ENCODE measurements at places on chromosomes 2 and 18. TPM values are rescaled to one million over a fixed set of nuclear protein-coding genes. Genes with fewer than 3 reads are reported as not detected.

The NGEF gene
- 1.1 TPM for polyA plus RNA-seq

The NEU2 gene
- polyA plus RNA-seq, result not detected

- DNase-seq, result no peak
These were observed 20.5 kb upstream of the RPL37A start for GRCh38 chr2:216478151-216478550.

- no peak for DNase-seq
These were observed 201 bp upstream of the TRAPPC12 start for GRCh38 chr2:3379339-3379646.

- no peak for DNase-seq
These were observed 39.8 kb downstream of the NUP35 start for GRCh38 chr2:183163821-183164649.
